Stimulated activated CD4-positive, alpha-beta T cell treated with anti-CD3 and anti-CD28 coated beads, Interleukin-2, amount 100 ng/mL, for 4 hours (primary cell): ENCODE measurements at places on chromosomes 4 and X.

DNA sequence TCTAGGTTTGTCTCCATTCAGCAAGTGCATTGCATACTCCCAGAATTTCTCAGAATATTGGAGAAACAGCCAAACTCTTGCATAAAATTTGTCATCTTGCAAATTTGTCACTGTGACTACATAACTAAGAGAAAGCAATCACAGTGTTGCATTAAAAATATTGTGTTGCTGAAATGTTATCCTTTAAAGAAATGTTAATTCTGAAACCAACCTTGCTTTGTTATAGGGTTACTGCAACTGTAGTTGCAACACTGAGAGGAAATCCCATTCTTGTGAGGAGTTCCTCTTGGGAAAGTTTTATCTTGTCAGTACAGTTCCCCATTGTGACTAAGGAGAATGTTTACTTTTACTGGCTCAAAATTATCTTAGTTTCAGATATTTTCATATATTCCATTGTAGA lies 20.9 kb downstream of the CYBB start:
- no peak for DNase-seq

DNA sequence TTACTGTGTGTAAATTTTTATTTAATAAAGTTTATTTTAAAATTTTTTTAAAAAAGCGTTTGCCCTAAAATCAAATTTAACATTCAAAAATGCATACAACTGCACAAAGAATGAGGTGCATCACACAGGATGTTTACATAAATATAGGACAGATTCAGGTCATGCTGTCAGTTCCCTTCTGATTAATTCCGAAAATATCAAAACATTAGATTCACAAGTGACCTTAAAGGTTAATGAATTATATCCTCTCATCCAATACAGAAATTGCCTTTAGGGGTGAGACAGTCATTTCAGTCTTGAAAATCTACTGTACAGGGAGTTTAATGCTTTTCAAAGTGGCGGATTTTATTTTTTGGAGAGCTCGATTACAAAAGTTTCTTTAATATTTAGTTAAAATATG lies 208.7 kb upstream of the FTHL17 start:
- DNase-seq: no peak

DNA sequence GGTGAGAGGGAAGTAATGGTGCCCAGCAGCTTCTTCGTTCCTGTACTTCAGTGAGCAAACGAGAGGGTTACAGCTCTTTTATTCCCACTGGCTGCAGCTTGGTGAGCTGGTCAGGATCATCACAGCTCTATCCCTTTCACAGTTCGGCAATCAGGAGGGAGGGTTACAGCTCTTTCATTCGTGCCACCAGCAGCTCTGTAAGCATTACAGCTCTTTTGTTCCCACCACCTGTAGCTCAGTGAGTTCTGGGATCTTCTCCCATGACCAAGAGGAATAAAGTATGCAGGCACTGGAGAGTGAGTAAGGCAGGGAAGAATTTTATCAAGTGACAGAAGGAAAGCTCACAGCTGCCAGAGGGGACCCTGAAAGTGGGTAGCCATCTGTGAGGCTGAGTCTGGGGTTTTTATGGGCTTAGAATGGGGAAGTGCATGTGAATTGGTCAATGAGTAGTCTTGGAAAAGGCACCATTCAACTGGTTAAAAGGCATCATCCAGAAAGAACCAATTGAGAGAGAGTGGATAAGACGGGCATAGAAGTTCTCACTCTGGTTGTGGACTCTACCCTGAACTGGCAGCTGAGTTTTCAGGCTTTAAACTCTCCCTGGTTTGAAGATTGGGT lies 123.7 kb downstream of the COX18 start:
- no peak for DNase-seq

DNA sequence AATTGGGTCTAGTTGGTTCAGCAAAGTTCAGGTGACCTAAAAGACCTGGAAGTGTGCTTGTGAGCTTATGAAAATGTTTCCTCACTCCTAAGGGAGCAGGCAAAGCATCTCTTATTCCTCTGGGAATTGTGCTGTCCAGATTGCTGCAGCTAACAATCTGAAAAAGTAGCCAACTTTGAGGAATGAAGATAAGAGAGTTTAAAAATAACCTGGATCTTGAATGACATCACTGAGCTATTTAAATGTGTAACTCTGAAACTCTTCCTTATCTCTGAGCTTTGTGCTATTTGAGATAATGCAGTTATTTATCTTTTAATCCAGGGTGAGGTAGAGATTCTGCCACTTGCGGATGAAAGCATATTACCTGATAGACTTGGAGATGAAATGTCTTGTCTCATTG lies 384.8 kb downstream of the PPP4R3C start:
- DNase-seq: no peak

GRCh38 chr4:6771229-6771671 lies 11.3 kb upstream of the KIAA0232 start:
- no peak for DNase-seq
